GDM1 (cell line): ENCODE measurements at places on chromosomes 6 and 20.

DNA sequence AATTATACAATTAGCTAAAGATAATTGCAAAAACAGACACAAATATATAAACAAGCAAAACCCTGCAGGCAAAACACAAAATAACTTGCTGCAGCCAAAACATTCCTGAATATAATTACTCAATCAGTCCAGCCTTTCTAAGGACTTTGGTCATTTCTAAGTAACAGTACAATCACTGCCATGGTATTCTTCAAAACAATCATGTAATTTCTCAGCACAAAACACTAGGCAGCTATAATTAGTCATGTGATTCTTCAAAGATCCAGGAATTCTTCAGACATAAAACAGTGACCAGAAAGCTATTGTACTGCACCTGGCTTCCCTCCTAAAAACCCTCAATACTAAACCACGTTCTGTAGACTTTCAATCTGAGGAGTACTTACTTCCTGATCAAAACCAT lies 881.1 kb downstream of the EPHA7 start:
- no peak for DNase-seq

DNA sequence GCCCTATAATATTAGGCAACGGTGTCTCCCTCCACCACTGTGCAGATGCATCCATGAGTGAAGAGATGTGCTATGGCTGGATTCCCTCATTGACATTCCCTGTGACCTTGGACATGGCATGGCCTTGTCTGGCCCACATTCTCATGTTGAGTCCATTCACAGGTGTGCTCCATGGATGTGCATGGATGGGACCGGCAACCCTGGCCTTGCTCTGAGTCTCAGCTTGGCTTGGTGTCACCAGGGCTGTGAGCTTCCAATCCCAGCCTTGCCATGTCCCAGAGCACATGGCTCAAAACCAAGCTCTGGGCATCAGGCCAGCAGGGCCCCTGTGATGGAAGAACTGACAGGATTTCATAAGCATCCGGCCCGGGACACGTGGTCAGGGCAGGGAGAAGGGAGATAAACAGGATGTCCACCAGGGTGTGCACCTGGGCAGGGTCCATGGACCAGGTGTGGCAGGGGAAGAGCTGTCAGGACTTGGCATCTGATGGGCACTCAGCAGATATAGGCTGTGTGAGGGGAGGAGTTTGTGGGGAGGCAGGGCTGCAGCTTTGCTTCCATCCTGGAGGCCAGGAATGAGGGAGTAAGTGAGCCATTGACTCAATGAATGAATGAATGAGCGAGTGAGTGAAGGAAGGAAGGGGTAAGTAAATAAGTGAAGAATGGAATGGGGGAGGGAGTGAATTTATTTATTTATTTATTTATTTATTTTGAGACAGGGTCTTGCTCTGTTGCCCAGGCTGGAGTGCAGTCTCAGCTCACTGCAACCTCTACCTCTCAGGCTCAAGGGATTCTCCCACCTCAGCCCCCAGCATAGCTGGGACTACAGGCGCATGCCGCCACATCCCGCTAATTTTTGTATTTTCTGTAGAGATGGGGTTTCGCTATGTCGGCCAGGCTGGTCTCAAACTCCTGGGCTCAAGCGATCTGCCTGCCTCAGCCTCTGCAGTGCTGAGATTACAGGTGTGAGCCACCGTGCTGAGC lies 15.7 kb downstream of the NRSN2 start:
- DNase-seq: no peak

DNA sequence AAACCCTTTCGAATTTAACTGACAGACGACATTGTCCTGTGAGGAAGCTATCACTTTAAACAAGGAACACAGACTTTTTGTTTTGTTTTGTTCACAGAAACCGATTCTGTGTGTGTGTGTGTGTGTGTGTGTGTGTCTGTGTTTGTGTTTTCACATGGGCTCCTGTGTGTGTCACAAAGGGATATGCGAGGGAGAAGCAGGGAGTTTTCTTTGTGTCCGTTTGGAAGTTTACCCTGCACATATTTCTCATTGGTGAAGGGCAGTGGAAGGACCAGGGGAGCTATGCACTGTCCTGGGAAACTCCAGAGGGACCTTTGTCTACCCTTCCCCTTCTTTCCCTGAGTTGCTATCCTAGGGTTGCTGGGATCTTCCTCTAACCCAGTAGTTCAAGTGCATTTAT lies 17.7 kb downstream of the POM121L2 start:
- DNase-seq: no peak

DNA sequence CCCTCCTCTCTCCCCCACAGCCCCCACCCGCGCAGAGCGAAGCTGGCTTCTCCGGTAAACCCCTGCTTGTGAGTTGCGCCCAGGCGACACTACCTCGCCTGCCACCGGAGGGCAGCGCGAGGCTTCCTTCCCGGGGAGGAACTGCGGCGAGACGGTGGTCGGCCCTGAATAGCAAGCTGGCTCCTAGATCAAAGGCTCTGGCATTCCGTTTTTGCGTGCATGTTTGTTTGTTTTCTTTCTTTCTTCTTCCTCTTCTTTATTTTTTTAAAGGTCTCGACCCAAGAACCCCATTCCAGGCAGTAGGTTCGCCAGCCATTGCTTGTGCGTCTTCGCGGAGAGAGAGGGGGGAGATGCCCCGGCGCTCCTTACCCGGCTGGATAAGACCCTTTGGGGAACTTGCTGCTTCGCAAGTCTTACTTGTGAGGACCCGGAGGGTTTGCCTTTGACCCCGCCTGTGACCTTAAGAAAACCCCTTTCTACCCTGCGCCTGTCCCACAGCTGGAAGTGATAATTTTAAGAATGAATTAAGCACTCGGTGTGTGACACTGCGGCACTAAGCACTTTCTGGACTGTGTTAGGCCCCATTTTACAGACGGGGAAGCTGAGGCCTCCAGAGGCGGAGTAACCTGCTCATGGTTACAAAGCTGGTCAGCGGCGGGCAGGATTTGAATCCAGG lies 92.7 kb upstream of the SIRPA start:
- peak; percentile 73 for DNase-seq

GRCh38 chr6:74606582-74607071 lies 599.2 kb downstream of the COL12A1 start:
- no peak for DNase-seq

GRCh38 chr6:150368762-150369161 lies at the start of gene IYD:
IYD (plus strand) TSS chr6:150369012; CDS start chr6:150369032, 20 bp downstream.
- no peak for DNase-seq

DNA sequence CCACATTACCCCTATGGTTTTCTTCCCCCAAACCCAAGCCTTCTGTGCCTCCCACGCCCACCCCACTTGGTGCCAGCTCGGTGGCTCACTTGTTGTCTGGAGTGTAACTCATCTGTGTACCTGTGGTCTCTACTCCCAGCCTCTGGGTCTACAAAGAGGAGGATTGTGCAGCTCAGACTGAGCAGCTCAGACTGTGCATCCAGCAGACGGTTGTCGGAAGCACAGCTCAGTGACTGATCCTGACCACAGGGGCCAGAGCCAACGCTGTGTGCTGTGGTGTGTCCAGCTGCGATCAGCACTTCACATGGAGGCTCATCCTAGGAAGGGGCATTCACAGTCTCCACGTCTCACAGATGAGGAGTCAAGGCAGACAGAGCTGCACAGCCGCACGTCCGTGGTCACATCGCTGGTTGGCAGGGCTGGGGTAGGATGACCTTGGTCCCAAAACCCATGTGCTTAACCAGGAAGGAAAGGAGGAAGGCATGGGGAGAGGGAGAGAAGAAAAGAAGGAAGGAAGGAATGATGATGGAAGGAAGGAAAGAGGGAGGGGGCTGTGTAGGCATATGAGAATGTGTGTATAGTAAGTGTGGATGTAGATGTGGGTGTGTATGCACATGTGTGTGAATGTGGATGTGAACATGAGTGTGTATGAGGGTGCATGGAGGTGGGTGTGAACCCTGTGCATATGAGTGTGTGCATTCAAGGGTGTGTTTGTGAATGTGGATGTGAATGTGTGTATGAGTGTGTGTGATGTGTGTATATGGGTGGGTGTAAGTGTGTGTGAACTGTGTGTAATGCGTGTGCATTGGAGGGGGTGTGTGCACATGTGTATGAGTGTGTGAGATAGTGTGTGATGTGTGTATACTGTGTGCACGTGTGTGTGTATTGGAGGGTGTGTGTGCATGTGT lies 28.2 kb upstream of the STX16 start:
- DNase-seq: no peak

- DNase-seq: no peak
Observed at GRCh38 chr6:116445102-116445501, 16.1 kb upstream of the CALHM6 start.

DNA sequence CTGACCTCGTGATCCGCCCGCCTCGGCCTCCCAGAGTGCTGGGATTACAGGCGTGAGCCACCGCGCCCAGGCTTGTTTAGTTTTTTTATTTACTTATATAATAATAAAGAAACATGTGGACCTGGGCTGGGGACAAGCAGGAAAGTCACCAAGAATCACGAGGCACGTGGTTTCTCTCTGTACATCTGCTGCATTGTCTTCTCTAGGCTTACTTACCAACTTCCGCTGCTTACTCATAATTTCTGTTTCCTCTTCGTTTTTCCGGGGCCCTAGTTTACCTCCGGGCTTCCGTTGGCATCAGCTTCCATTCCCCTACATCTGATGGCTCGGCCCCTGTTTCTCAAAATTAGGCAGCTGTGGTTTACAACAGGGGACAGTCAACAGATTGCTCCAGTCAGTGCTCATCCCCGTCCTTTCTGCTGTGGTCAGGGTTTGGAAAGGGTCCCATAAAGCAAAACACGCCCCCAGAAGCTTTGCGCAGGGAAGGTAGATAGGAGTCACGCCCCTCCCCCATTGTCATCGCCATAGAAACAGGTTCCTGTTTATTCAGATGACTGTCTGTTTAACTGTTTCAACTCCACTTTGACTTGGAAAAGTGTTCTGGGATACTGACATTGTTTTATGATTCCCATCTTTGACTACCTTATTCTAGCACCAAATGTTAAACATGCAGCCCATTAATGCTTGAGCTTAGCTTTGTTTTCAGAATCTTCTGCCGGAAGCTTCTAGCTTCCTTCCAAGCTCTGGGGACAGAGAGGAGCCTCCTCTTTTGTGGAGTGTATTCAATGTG lies 31.9 kb upstream of the TXLNB start:
- DNase-seq: peak; percentile 81

DNA sequence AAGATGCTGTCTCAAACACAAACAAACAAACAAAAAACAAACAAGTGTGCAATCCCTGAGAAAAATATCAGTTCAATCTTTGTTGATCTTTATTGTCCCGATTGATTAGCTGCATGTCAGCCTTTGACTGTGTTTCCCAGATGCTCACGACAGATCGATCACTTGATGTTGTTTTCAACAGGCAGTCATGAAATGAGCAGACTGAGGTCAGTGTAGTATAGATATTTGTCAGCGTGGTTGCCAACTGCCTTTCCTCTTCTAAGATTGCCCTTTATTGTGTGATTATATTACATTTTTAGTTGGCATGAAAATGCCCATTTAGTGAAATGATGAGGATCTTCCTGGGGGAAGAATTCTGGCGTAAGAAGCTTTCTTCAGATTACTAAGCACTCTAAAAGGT lies 25.6 kb downstream of the UTRN start:
- DNase-seq: no peak

GRCh38 chr6:56524891-56525703 lies 117.6 kb downstream of the DST start:
- DNase-seq: no peak

- no peak for DNase-seq
Observed at GRCh38 chr6:139655783-139656705, 281.6 kb upstream of the CITED2 start.
